ENCODE measurements at places on chromosomes 2 and 18. TPM values are rescaled to one million over a fixed set of nuclear protein-coding genes. Genes with fewer than 3 reads are reported as not detected.

The CCDC74B gene
- total RNA-seq, result 0.94 TPM

The SCN2A gene
- not detected for total RNA-seq

DNA sequence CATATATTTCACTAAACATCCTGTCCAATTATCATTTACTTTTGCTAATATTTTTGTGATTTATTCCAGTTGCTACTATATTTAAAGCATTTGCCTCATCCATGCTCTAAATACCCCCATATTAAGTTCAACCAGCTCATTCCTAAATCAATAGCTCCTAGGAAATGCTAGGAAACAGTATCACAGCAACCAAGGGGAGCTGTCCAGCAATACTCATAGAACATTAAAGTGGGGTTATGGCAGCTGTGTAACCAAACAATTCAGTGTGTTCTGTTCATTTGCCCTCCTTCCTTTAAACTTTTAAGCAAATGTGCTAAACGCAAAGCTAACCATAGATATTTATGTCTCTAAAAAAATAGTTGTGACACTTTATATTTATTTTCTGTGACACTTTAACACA, 41.1 kb downstream of the ACVR1C start:
- no peaks in the 10 kb centered on the region for H3K4me1 ChIP-seq
- DNase-seq, result no peak
- no peak overlapping the region for H3K27ac ChIP-seq
- H3K4me3 ChIP-seq, result no peak overlapping the region
- peaks cover 12% of the 10 kb centered on the region for H3K27me3 ChIP-seq
- H3K36me3 ChIP-seq, result no peaks in the 10 kb centered on the region

The RUFY4 gene
- not detected for total RNA-seq

- no peak overlapping the region for H3K27ac ChIP-seq
- no peak for DNase-seq
- no peaks in the 10 kb centered on the region for H3K4me1 ChIP-seq
- H3K36me3 ChIP-seq, result no peaks in the 10 kb centered on the region
These were observed 280.3 kb upstream of the SKOR2 start for GRCh38 chr18:47531717-47532116.

The KANSL3 gene
- total RNA-seq, result 45.8 TPM

DNA sequence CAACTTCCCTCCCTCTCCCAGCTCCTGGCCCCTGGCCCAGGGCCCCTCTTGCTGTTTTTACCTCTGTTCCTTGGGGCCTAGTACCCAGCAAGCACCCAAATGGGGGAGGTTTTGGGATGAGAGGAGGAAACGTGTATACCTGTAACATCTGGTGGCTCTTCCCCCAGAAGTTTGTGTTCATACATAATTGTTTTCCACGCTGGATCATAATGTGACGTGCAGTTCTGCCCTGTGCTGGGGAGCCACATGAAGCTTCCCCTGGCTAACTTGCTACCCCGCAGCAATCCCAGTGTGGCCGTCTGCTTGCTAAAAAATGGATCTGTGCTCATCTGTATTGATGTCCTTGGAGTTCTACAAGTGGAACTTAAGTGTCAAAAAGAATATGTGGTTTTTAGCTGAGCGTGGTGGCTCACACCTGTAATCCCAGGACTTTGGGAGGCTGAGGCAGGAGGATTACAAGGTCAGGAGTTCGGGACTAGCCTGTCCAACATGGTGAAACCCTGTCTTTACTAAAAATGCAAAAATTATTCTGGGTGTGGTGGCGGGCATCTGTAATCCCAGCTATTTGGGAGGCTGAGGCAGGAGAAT, 36.5 kb downstream of the ANO7 start:
- no peak for DNase-seq
- H3K4me1 ChIP-seq, result peaks cover 6% of the 10 kb centered on the region
- no peak overlapping the region for H3K4me3 ChIP-seq
- no peak overlapping the region for H3K27ac ChIP-seq

The EFHD1 gene
- 0.48 TPM for total RNA-seq
